ENCODE measurements at places on chromosomes 4 and X.

DNA sequence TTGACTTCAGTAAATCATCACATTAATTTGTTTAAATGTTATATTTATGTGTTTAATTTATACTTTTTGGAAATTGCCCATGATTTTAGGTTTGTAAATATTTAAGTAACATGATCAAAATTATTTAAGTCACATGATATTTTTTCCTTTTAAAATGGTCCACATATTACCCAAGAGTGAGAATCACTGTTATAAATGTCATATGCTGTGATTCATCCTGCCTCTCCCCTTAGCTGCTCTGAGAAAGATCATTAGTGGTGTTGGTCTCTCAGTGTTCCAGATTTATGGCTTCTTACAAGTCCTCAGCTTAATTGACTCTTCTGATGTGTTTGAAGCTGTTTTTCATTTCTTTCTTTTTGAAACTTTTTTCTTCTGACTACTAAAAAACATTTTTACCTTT is 70.1 kb downstream of the SPANXN4 start:
- DNase-seq, result no peak

DNA sequence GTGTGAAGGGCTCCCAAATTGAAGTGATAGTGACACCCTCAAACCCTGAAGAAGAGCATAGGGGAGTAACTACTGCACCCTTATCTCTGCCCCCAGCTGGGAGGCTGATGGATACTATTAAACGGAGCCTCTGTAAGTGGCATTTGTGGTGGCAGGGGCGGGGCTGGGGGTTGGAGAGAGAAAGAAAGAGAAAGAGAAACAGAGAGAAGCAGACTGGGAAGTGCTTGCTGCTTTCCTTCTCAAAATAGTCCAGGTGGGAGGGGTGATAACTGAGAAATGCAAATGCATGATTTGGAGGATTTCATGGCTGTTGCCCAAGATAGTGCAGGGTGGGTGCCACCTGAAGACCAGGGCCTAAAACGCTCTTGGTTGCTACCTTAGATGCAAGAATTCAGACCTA is 253.5 kb upstream of the GATB start:
- no peak for DNase-seq

- DNase-seq, result no peak
These were observed 35.9 kb downstream of the MAGEA1 start for GRCh38 chrX:153214934-153215333.

DNA sequence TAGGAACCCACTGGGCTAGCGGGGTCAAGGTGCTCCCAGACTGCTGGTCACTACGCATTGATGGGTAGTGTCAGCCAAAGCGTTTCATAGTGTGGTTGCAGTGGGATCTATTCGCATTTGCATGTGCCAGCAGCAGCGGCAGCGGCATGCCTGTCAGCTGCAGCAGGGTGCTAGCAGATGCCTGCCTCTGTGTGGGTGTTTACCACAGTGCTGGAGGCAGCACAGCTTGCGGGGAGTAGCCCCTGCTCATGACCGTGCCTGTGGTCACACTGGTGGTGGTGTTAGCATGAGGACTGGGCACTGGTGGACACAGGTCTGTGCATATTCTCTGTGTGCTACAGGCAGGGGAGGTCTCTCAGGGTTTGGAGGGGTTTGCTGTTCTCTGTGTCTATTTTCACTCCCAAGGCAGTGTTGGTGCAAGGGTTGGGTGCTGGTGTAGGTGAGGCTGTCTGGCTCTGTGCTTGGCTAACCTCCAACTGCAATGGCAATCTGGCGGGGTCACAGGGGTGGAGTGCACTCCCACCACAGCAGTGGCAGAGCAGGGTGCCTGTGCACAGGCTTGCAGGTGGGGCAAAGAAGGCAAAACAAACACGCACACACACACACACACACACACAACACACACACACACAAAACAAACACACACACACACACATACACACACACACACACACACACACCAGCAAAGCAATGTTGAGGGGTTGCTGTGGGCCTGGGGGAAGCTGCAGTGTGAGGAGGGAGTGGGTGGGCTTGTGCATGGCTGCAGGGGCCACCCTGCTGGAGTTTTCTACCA is 184.4 kb downstream of the GLUD2 start:
- no peak for DNase-seq

GRCh38 chr4:100581337-100581736 is 63.5 kb upstream of the EMCN start:
- no peak for DNase-seq

GRCh38 chr4:103011378-103012025 is 8.0 kb downstream of the SLC9B1 start:
- DNase-seq, result no peak

- DNase-seq, result no peak
These were observed 218.3 kb upstream of the ZC4H2 start for GRCh38 chrX:65194547-65194946.

DNA sequence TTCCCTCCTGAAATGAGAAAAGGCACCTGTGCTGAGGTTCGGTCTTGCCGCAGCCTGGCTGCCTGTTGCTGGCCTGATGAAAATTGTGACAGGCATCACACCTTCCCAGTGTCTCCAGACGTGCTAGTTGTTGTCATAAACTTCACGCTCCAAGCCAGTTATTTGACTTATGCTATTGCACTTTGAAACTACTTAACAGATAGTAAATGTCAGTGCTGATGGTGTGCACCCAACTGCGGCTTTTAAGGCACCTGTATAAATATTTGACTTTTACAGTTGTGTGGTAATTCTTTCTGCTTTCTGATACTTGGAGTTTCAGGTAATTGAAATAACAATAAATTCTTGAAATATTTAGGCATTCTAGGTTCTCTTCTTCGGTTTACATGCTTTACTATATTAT is 1.8 kb downstream of the WWC2 start:
- no peak for DNase-seq

- no peak for DNase-seq
These were observed 54.0 kb downstream of the SNX25 start for GRCh38 chr4:185263419-185263818.

DNA sequence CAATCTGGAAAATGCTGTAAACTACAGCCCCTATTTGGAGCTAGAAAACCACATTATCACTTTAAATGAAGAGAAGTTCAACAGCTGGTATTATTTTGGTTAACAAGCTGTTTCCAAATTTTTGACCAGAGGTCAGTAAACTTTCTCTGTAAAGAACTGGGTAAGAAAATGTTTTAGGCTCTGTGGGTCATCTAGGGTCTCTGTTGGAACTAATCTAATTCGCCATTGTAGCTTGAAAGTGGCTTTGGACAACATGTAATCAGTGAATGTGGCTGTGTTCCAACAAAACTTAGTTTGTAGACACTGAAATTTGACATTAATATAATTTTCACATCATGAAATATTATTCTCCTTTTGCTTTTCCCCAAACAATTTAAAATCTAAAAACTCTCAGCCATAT is 25.8 kb upstream of the RNF150 start:
- DNase-seq, result no peak

- no peak for DNase-seq
These were observed 32.6 kb upstream of the NAA11 start for GRCh38 chr4:79358438-79358837.

- no peak for DNase-seq
These were observed 63.7 kb upstream of the GDPD2 start for GRCh38 chrX:70359458-70359857.

GRCh38 chr4:134533068-134533467 is 331.5 kb upstream of the PABPC4L start:
- DNase-seq, result no peak

DNA sequence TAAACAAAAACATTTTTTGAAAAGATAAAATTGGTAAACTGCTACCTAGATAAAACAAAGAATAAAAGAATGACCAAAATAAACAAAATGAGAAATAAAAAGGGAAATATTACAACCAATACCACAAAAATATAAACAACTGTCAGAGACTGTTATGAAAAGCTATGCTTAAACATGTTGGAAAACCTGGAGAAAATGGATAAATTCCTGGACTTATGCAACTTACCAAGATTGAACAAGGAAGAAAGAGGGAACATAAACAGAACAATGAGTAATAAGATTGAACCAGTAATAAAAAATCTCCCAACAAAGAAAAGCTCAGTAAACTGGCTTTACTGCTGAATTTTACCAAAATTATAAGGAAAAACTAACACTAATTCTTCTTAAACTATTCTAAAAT is 518.7 kb downstream of the GRXCR1 start:
- DNase-seq, result no peak

DNA sequence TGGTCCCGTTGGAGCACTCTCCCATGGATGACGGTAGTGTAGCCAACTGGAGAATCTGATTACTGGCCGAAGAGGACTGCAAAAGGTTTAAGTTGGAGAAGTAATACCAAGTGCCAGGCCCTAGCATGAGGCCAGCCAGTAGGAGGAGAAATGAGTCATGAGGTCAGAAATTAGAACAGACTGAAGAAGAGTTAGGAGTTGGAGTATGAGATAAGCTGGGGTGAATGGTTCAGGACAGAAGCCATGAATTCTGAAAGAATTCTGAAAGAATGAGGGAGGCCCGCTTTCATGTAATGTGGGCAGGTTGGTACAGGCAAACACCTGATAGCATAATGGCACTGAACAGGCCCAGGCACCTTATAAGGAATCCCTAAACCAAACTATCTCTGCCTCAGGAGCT is 18.4 kb upstream of the STK26 start:
- no peak for DNase-seq

GRCh38 chr4:93127489-93127888 is 701.1 kb upstream of the ATOH1 start:
- DNase-seq, result no peak

GRCh38 chr4:6303943-6304342 is 34.3 kb downstream of the WFS1 start:
- DNase-seq, result no peak

DNA sequence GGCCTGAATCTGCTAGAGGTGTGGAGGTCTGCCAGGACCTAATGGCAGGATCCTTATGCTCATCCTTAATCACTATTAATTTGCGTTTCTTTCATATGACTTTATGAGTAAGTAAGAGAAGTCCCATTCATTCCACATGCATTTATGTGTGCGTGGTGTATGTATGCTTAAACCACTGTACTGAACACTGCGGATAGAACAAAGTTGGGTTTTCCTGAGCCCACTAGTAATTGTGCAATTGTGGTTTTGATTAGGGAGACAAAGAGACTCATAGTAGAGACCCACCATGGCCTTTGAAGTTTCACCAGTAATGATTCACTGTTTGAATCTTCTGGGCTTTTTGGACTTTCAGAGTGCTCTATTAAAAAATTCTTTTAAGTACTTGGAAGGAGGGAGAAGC is 498.5 kb upstream of the DIPK2B start:
- DNase-seq, result peak; percentile 13

DNA sequence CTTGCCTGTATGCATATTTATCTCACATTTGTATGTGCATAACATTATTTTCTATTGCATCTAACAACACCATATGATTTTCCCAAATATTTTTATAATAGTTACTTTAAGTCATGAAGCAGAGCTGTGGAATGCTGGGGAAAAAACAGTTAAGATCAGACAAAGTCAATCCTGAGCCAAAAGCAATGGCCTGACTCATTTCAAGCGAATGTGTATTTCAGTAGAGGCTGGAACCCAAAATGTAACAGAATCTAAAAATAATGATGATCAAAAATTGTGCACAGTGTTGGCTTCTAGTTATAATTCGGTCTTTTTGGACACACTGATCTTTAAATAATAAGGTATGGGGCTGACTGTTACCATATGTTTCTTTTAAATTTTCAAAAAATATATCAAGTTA is 516.2 kb upstream of the ADGRL3 start:
- DNase-seq, result no peak

DNA sequence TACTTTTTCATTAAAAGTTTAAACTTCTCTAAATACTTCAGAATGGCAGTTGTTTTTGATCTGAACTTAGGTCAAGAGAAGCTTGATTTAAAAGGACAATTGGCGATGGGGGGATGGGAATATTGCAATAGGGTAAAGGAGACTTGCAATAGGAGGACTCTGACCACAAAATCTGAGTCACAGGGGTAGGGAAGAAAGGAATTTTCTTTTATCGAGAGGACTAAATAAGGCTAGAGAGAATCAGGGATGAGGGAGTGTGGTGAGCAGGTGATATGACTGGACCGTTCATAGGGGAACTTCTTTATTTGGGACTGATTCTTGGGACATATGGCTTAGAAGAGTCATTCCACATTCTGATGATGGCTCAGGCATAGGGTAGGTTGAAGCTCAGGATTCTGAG is 1260.2 kb downstream of the ADGRL3 start:
- no peak for DNase-seq

DNA sequence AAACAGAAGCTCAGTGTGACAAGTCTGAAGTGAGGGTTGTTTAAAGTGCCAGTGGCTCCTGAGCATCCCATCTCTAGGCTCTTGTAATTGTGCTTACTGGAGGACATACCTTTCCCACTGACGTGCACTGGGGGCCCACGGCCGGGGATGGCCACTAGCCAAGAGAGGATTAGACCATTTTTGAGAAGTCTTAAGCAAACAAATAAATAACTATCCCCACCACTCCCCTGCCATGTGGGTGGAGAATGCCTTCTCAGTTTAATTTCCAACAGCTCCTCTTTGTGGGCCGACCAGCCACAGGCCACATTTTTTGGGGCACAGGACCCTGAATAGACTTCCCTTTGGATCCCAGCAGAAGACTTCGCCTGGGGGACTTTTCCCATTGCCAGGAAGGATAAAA is 125.0 kb upstream of the MSX1 start:
- DNase-seq, result no peak

- DNase-seq, result no peak
These were observed 45.2 kb upstream of the WDR1 start for GRCh38 chr4:10161840-10162239.

DNA sequence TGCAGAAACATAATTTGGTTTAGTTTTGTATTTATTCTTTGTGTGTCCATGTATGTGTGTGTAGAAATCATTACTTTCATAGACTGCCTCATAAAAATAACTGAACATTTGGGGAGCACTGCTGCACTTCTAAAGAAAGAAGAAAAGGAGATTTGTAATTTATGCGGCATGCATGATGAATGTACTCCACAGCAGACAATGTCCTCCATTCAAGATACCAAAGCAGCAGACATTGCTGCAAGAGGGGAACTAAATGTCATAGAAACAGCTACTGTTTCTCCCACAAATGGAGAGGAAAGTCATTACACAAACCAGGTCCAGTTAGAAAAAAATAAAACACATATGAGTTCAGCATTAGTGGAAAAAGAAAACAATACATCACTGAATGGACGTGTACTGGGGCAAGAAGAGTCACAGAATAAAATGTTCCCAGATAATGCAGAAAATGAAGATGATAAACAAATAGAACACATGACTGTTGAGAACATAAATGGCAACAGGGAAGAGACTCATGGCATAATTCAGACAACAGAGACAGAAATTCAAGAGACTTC is 2.6 kb downstream of the DTHD1 start:
- DNase-seq, result peak; percentile 53

GRCh38 chr4:156665780-156666366 is 305.7 kb downstream of the PDGFC start:
- no peak for DNase-seq

- DNase-seq, result no peak
These were observed 181.0 kb downstream of the SPANXN3 start for GRCh38 chrX:143336261-143336660.

GRCh38 chr4:139603576-139604410 is 47.8 kb upstream of the SETD7 start:
- peak; percentile 76 for DNase-seq

DNA sequence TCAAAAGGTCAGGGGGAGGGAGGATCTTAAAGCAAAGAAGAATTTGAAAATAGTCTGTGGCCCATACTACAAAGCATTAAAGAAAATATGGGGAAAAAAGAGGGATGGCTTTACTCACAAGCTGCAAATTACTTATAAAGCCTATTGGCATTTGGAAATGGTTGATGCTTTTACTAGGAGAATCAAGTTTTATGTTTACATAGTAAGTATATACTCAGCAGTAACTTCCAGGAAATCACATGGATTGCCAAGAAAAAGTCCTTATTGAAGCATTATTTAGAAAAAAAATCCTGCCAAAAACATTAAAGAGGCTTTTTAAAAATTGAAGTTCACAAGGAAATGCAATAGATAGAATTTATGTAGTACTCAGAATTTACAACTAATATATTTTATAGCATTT is 8.4 kb upstream of the SH3RF1 start:
- DNase-seq, result no peak

All from COLO829 (cell line).